Naive thymus-derived CD8-positive, alpha-beta T cell (primary cell): ENCODE measurements at places on chromosomes 6 and 20.

GRCh38 chr6:131226459-131227157 is 91.3 kb downstream of the AKAP7 start:
- no peaks in the 10 kb centered on the region for H3K27me3 ChIP-seq
- peaks cover 27% of the 10 kb centered on the region for H3K36me3 ChIP-seq
- peaks cover 19% of the 10 kb centered on the region for H3K4me1 ChIP-seq
- H3K4me3 ChIP-seq: no peak overlapping the region
- H3K27ac ChIP-seq: no peak overlapping the region

DNA sequence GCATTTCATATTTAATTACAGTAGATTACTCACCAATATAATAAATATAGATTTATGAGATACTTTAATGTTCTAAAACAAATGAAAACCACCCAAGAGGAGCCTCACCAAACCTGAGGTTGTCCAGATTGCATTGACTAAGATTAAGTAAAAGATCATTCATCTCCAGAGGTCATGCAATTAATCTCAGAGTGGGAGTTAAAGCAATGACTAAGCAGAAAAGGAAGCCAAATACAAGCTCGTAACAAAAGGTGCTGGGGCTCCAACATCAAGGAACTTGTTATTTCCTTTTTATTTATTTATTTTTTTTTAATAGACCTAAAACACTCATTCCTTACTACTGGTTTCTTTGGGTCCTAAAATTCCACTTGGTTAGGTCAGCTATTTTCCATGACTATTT is 57.7 kb downstream of the RSPO3 start:
- H3K4me1 ChIP-seq: no peaks in the 10 kb centered on the region
- H3K27me3 ChIP-seq: peaks cover 26% of the 10 kb centered on the region
- no peak overlapping the region for H3K27ac ChIP-seq
- H3K4me3 ChIP-seq: no peak overlapping the region

- DNase-seq: no peak
- no peak overlapping the region for H3K4me3 ChIP-seq
- H3K27ac ChIP-seq: no peak overlapping the region
- peaks cover 15% of the 10 kb centered on the region for H3K27me3 ChIP-seq
- H3K36me3 ChIP-seq: no peaks in the 10 kb centered on the region
These were observed 236.6 kb upstream of the MOCS1 start for GRCh38 chr6:40170856-40171255.

DNA sequence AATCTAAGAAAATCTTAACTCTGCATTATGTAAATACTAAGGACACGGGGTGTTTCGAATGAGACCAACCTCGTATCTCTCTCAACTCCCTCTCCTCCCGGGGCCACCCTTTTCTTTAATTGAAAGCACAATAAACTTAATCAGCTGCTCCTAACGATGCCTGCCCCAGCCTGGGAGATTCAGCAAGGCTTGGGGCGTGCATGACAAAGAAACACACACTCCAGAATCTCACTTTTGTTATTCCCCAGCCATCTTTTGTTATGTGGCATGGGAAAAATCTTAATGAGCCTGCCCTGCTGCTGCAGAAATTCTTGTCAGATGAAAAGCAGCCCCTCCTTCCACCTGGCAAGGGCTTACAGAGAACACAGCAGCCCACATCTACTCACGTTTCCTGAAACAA is 117.4 kb downstream of the TTLL2 start:
- no peak for DNase-seq
- H3K27me3 ChIP-seq: peaks cover 9% of the 10 kb centered on the region
- H3K4me1 ChIP-seq: no peaks in the 10 kb centered on the region
- H3K36me3 ChIP-seq: no peaks in the 10 kb centered on the region
- H3K4me3 ChIP-seq: no peak overlapping the region

DNA sequence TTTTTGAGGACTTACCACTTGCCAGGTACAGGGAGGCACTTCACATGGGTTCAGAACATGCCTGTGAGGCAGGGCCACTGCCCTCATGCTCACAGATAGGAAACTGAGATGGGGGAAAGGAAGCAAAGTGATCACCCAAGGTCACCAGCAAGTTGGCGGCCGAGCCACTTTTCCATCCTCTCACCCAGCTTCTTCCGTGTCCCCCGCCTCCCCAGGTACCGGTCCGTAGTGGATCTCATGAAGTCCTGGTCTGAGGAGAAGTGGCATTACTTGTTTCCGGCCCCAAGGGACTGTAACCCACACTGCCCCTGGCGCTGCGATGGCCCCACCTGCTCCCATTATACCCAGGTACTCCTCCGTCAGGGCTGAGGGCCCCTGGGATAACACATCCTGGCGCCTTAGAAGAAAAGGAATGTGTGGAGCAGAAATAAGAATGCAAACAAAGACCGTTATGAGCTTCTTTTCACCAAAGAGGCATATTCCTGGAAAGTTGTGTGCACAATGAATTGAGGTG is 6.4 kb downstream of the R3HDML start:
- no peaks in the 10 kb centered on the region for H3K27me3 ChIP-seq
- no peak for DNase-seq
- H3K4me1 ChIP-seq: no peaks in the 10 kb centered on the region

GRCh38 chr6:115668211-115668610 is 392.5 kb downstream of the FRK start:
- H3K4me3 ChIP-seq: no peak overlapping the region
- H3K27ac ChIP-seq: no peak overlapping the region
- no peaks in the 10 kb centered on the region for H3K27me3 ChIP-seq
- no peaks in the 10 kb centered on the region for H3K4me1 ChIP-seq
- no peaks in the 10 kb centered on the region for H3K36me3 ChIP-seq

DNA sequence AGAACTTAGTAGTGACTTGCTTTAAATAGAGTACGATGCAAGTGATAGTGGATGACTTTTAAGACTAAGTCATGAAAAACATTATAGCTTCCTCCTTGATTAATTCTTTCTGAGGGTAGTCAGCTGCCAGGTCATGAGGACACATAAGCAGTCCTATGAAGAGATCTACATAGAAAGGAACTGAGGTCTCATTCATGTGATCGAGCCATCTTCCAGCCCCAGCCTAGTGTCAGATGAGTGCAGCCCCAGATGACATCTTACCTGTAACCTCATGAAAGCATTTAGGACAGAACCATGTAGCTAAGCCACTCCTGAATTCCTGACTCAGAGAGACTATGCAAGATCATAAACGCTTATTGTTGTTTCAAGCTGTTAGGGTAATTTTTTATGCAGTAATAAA is 67.7 kb downstream of the AK9 start:
- no peaks in the 10 kb centered on the region for H3K27me3 ChIP-seq
- peaks cover 4% of the 10 kb centered on the region for H3K4me1 ChIP-seq
- no peak for DNase-seq
- H3K27ac ChIP-seq: no peak overlapping the region
- no peak overlapping the region for H3K4me3 ChIP-seq
- H3K36me3 ChIP-seq: peaks cover 17% of the 10 kb centered on the region

- no peaks in the 10 kb centered on the region for H3K4me1 ChIP-seq
- no peaks in the 10 kb centered on the region for H3K36me3 ChIP-seq
- no peak overlapping the region for H3K27ac ChIP-seq
- DNase-seq: no peak
- peaks cover 49% of the 10 kb centered on the region for H3K27me3 ChIP-seq
- H3K4me3 ChIP-seq: no peak overlapping the region
These were observed 100.8 kb downstream of the SYCP2 start for GRCh38 chr20:59832406-59833363.
